ENCODE measurements at places on chromosomes 2 and 18. TPM values are rescaled to one million over a fixed set of nuclear protein-coding genes. Genes with fewer than 3 reads are reported as not detected.

DNA sequence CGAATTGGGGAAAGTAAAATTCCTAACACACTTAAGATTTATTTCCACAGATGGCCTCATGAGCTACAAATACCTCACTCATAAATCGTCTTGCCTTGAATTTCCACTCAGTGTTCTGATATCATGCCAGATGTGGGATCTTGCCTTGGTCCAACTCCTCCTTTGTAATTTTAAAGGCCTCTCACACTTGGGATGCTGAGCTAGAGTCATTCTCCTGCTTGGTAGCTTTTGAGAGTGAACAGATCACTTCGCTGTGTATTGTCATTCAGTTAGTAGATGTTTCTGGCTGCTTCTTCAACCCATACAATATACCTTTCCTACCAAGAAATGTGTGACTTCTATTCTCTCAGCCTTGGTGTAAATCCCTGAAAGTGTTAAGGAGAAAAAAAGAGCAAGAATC, 309.2 kb downstream of the NRXN1 start:
- no peak for DNase-seq

GRCh38 chr2:162254236-162254871, 11.1 kb upstream of the FAP start:
- DNase-seq, result no peak

C1QL2 gene
- polyA plus RNA-seq, result not detected

GRCh38 chr2:237669283-237669627, 41.9 kb downstream of the LRRFIP1 start:
- DNase-seq, result no peak

DNA sequence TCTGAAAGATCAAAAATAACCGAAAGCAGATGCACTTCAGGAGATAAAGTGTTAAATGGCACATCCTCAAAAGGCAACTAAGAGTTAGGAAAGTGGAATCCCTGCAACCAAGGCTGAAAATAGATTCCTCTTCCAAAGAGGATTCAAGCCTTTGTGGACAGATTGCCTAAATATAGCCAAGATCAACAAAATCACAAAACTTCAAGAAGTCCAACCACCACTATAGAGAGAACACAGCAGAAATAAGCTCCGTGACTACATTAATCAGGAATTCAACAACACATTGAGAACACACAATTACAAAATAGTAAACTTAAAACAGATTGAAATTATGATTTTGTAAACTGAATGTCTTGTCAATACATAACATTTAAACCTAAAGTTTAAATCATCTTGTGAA, 165.7 kb downstream of the LNPK start:
- DNase-seq, result no peak

All from left kidney (tissue), 8 donors.